ENCODE measurements at places on chromosomes 1 and 21.

GRCh38 chr1:22607154-22607553 lies 29.3 kb upstream of the C1QA start:
- no peak for DNase-seq

DNA sequence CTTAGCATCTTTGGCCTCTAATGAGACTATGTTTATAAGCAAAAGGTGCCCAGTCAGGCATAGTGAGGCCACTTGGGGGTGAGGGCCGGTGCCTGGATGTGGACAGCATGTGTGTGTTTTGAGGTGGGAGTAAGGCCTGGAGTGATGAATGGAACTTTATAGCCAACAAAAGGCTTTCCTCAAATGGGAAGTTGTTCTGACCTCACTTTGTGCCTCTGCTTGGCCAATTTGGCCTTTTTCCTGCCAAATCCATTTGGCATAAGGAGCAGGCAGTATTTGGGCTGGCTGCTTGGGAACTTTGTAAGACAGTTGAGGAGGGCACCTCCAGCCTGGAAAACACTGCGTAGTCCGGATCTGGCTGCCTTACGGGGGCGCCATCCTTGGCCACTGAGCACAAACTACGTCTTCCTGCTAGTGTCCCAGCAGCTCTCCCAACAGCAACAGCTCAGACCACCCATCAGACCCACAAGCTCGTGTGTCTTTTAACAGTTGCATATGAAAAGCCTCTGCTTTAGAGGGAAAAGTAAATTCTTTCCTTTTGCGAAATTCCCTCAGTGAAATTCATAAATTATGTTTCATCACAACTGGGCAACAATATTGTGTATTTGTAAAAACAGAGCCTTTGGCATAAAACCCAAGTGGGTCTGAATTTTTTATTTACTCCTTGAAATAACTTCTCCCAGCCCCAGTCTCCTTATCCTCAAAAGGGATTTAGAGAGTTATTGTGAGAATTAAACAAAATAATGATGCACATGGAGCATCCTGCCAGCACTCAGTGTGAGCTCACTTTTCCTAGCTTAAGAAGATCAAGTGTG lies 322.9 kb downstream of the DISC1 start:
- peak; percentile 51 for DNase-seq

- no peak for DNase-seq
Observed at GRCh38 chr1:199685369-199685768, 342.1 kb upstream of the NR5A2 start.

DNA sequence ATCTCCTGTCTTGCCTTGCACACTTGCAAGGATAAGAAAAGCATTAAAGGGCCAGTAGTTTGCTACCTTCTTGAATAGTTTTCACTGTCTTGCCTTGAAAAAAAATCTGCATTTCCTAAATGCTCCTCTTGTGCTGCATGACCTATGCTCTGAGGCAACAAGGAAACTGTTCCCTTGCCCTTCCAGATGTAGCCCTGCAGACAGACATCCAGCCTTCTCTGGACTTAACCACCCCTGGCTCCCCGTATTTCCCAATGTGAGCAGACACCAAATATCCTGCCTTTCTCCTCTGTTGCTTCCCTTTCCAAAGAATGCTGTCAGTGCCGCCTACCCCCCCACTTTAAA lies 177.6 kb downstream of the GABPA start:
- DNase-seq = no peak

DNA sequence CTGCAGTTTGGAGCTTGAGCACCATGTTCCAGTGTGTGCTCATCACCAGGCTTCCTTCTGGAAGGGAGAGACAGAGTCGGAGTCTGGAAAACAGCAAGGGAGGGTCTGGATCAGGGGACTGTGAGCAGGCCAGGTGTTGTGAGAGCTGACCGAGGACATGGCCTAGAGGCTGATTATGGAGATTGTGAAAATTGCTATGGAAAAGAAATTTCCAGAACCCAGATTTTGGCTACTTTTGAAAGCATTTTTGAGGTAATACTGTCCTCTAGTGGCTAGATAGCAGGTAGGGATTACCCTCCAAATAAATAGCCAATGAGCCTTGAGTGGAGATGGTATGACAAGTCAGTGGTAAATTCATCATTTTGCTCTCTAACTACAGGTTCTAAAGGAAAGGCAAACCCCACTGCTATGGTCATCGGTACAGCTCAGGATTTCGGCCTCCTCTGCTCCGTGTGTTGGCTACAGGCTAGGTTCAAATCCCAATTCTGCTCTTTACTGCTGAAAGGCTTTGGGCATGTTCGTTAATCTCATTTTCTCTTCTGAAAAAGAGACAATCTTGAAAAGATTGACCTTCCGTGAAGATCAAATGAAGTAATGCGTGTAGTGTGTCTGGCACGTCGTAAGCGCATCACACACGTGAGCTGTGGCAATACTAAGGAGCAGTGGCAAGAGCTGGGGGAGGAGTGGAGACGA lies 1.0 kb upstream of the HAO2 start:
- DNase-seq = no peak
